ENCODE measurements at places on chromosomes 7 and 10. TPM values are rescaled to one million over a fixed set of nuclear protein-coding genes. Genes with fewer than 3 reads are reported as not detected.
A peak's percentile ranks its signal among the peaks of the same experiment; 100 is the strongest.

DNA sequence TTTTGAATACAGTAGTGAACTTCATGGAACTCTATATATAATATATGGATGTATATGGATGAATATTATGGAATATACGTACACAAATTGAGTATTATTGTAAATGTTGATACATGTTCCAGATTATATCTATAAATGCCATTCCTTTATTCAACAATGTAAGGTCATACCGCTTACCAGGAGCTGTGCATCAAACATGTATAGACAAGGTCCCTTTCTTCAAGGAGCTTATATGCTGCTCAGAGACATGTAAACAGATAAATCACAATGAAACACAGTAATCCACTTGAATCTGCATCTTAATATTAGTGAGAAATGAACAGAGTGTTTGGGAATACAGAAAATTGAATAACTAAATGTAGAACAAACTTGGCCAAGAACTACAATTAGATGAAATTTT is 898 bp upstream of the SEM1 start:
- no peak for DNase-seq

DNA sequence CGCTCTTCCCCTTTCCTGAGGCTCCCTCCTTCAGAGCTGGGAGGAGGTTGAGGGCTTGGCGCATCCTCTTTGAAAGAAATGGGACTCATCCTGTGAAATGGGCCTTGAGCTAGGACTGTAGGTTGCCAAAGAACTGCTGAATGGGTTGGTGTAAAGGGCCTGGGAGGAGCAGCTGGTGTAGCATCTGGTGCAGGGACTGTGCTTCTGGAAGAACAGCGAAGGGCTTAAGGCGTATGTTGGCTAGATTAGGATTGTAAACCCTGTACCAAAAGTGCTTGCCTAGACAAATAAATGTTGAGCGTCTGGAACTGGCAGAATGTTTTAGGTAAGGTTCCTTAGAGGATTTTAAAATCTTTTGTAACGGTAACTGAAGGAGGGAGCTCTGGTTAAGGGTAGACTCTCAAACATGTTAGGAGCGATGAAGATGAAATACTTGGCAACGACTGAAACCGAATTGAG is 563 bp downstream of the STAM start:
- peak; percentile 32 for DNase-seq

DNA sequence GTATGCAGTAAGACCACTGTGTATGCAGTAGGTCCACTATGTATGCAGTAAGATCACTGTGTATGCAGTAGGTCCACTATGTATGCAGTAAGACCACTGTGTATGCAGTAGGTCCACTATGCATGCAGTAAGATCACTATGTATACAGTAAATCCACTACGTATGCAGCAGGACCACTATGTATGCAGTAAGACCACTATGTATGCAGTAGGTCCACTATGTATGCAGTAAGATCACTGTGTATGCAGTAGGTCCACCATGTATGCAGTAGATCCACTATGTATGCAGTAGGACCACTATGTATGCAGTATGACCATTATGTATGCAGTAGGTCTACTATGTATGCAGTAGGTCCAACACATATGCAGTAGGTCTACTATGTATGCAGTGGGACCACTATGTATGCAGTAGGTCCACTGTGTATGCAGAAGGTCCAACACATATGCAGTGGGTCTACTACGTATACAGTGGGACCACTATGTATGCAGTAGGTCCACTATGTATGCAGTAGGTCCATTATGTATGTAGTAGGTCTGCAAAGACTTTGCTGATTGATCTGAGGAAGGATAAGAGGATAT is 313.6 kb downstream of the ADARB2 start:
- DNase-seq = no peak

GRCh38 chr7:142957723-142958122 is 4.4 kb downstream of the KEL start:
- DNase-seq = no peak

- DNase-seq = no peak
These were observed 110.5 kb downstream of the JCAD start for GRCh38 chr10:29948881-29949355.

DNA sequence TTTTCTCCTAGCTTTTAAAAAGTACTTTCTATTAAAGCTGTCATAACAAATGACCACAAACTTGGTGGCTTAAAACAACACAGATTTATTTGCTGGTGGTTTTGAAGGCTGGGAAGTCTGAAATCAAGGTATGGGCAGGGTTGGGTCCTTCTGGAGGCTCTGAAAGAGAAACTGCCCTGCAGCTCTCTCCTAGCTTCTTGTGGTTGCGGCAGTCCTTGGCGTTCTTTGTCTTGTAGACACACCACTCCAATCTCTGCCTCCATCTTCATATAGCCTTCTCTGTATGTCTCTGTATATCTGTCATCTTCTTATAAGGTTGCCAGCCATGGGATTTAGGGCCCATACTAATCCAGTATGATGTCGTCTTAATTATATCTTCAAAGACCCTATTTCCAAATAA is 79.4 kb upstream of the PRR15 start:
- DNase-seq = no peak

GRCh38 chr7:68070992-68071391 is 1074.4 kb downstream of the TYW1 start:
- DNase-seq = no peak

Gene SLF2
- polyA plus RNA-seq = 42.6 TPM

Gene SP8
- polyA plus RNA-seq = 0.26 TPM

Gene HOXA5
- polyA plus RNA-seq = 7.6 TPM

Gene CALML5
- polyA plus RNA-seq = not detected

Data from testis (tissue), 5 donors.